Stimulated activated naive CD4-positive, alpha-beta T cell treated with Interleukin-2 at 50 U/mL for 16 hours (primary cell): ENCODE measurements at places on chromosomes 4 and X.

DNA sequence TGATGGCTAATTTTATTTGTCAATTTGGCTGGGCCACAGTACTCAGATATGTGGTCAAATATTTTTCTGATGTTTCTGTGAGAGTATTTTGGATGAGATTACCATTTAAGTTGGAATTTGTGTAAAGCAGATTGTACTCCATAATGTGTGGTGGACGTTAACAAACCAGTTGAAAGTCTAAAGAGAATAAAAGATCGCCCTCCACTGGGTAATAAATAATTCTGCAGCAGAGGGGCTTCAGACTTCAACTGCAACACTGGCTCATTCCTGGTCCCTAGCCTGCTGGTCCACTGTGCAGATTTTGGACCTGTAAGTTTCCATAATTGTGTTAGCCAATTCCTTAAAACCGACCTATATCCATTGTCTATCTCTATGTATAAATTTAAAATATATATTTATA lies 540.3 kb downstream of the PCDH18 start:
- DNase-seq = no peak

DNA sequence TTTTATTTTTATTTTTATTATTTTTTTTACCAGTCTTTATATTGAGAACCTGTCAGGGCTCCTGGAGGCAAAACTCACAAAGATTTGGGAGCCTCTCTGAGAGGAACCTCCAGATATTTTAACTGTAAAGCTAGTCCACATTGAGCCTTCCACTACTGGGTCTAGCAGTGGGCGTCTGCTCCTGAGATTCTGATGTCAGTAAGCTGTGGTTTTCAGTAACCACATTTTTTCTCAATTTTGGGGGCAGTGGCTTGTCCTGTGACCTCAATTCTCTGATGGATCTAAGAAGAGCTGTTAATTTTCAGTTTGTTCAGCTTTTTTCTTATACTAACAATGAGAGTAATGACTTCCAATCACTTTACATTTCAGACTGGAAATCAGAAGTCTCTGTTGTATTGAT lies 23.6 kb upstream of the GPRASP1 start:
- DNase-seq = no peak

DNA sequence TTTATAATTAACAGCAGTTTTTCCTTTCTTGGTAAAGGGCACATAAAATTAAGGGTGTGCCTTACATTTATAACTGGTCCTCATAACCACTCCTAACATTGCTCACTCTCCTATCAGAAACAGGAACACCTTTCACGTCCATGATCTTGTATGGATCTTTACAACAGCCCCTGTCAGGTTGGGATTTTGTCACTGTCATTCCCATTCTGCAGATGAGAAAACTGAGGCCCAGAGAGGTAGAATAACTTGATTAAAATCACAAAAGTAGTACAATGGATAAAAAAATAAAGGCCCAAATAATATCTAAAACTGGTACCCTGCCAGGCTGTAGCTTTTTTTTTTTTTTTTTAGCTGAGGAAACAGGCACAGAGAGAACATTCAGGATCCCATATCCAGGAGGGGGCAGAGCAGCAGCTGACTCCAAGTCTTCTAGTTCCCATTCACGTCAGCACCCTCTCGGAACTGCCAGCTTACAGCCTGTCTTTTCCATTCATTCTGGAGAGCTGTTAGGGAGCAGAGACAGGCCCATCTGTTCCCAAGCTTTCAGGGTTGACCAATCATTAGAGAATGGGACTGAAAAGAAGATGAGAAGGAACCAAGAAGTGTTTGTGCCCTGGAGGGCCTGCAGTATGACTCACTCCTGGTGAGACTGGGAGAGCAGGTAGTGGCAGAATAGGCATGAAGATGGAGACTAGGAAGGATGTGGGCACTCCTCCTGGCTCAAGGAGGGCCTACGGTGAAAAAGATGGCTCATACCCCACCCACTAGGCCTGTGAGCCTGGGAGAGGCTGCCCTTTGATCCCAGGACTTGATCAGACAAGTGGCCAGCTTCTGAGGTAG lies 7.3 kb downstream of the SUV39H1 start:
- DNase-seq = no peak

GRCh38 chrX:108131471-108131870 lies 39.9 kb downstream of the ATG4A start:
- DNase-seq = no peak

DNA sequence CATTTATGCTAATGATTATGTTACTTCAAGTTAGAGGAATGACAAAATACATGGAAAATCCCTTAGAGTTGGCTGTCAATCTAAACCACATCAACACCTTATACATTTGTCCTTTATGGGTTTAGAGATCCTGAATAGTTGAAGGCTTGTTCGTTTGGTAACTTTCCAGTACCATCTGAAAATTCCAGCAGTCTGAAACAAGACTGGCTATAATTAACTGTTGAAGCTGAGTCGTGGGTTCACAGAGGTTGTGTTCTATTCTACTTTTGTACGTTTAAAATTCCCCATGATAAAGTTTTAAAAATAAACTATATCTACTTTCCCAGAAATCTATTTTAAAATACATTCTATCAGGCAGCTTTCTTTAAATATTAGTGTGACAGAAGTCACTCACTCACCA lies 73.0 kb downstream of the USP46 start:
- DNase-seq = no peak
